ENCODE measurements at places on chromosomes 2 and 18.

GRCh38 chr2:209331291-209331844 is 92.5 kb upstream of the MAP2 start:
- peak; percentile 7 for DNase-seq

- DNase-seq = no peak
Measured at GRCh38 chr2:47357483-47357882, 45.5 kb upstream of the MSH2 start.

GRCh38 chr2:170739048-170739447 is 23.9 kb downstream of the SP5 start:
- no peak for DNase-seq

GRCh38 chr18:13415736-13416135 is 197.2 kb downstream of the LDLRAD4 start:
- no peak for DNase-seq

All from activated CD4-positive, alpha-beta T cell treated with anti-CD3 and anti-CD28 coated beads, Interleukin-10, Interleukin-2, amounts not matched to agents 100 ng/mL and 50 ng/mL, durations not matched to agents 16 hours and 8 hours (primary cell).